KG1 (cell line): ENCODE measurements at places on chromosomes 2 and 18.

- no peak for DNase-seq
Measured at GRCh38 chr2:48180557-48180956, 274.3 kb upstream of the FBXO11 start.

DNA sequence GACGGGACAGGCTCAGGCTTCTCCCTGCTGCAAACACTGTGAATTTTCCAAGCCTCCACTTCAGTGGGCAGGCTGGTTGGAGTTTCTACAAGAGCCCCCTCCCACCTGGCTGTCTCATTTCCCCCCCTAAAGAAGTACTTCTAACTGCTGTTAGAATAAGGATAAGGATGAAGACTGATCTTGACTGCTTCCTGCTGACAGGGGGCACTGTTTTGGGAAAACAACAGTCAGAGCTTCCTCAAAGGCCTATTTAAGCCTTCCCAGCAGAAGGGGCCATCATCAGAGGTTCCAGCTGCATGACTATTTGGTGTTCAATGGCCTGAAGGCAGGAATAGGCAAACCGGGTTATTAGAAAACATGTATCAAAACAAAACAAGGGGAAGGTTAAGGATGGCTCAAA, 1162.8 kb downstream of the DSC3 start:
- no peak for DNase-seq

- no peak for DNase-seq
Measured at GRCh38 chr2:46216213-46216612, 81.0 kb upstream of the EPAS1 start.

GRCh38 chr2:109460553-109461324, 153.0 kb downstream of the SEPTIN10 start:
- DNase-seq: no peak

DNA sequence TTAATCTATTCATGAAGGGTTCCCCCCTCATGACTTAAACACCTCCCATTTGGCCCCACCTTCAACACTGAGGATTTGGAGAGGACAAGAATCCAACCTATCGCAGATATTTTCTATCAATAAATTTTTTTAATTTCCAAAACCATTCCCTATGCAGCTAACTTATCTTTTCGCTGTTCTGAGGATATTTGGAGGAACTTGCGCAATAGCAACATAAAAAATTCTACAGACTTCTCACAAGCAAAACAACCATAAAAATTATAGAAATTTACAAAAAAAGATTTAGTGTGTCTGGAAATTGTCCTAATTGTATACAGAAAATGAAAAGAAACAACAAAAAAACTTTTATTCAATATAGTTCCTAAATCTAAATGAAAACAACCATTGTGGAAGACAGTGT, 1472.7 kb upstream of the ZEB2 start:
- DNase-seq: no peak

DNA sequence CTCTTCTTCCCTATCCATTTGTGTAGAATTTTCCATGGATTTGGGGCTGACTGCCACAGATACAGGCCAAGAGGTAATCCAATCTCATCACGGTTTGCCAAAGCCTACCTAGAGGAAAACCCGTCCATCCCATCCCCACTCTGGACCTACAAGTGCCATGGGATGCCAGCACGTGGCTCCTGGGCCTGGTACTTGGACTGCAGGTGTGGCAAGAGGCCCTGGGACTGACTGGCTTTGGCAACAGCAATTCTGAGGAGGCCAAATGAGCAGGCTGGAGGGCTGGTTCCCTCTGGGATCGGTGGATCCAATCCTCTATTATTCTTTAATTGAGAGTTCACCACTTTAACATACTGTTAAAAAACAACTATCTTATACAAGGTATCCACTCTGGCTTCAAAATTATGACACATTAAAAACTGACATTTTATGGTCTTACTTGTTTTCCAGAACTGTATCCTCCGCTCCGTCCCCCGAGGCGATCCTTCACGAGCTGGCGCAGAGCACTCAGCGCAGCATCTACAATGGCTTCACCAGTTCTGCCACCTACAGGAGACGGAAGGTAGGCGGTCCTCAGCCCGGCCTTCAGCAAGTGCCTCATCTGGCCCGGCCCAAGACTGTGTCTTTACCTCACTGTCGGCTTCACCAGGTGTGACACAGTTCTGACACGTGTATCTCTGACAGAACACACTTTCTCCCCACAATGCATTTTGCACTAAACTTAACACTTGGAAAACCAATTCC, 19.8 kb downstream of the PDIA6 start:
- no peak for DNase-seq

DNA sequence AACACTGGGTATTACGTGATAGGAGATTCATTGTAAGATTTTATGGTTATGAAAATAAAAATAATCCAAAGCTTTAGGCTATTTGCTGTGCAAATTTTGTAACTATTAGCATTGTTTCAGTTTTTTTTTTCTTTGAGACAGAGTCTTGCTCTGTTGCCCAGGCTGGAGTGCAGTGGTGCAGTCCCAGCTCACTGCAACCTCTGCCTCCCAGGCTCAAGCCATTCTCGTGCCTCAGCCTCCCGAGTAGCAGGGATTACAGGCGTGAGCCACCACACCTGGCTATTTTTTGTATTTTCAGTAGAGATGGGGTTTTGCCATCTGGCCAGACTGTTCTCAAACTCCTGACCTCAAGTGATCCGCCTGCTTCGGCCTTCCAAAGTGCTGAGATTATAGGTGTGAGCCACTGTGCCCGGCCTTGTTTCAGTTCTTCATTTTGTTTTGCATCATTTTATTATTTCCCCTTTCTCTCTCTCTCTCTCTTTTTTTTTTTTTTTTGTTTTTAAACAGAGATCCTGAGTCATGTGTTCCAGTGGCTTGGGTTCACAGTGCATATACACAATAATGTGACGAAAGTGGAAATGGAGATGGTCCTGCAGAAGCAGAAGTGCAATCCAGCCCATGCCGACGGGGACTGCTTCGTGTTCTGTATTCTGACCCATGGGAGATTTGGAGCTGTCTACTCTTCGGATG, 25.8 kb downstream of the CASP10 start:
- DNase-seq: no peak

DNA sequence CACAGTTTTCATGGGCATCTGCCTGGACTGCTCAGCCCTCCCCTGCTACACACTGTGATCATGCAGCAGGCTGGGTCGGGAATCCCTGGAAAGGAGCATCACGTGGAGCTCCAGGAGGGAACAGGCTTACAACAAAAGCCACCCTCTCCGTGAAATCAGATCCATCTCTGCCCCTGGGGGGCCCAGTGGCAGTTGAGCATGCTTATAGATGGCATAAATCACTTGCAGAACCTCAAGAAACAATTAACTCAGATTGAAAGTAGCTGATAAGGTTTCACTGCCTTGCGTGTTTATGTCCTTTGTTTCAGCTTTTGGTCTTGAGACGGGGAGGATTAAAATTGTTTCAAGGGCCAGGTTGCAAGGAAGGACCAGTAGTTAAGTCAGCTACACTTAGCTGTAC, 354.8 kb upstream of the MEIS1 start:
- DNase-seq: no peak

DNA sequence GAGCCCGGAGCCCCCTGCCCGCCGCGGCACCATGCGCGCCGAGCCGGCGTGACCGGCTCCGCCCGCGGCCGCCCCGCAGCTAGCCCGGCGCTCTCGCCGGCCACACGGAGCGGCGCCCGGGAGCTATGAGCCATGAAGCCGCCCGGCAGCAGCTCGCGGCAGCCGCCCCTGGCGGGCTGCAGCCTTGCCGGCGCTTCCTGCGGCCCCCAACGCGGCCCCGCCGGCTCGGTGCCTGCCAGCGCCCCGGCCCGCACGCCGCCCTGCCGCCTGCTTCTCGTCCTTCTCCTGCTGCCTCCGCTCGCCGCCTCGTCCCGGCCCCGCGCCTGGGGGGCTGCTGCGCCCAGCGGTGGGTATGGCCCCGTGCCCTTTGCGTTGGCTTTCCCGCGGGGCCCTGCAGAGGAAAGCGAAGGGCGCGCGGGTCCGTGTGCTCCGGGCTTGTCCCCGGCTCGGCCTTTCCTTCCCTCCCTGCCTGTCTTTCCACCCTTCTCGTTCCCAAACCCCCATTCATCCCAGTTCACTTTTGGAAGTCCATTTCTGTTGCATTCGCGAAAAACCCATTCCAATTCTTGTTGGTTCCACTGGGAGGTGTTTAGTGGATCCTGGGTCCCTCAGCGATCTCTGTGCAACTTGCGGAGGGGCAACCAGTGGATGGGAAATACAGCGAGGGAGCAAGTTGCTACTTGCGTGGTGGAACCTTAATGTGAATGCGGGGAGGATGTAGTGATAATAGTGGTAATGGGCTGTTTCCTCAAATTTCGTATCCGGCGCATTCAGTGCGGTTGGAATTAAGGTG, 599 bp downstream of the ADAM23 start:
- DNase-seq: peak; percentile 4

- no peak for DNase-seq
Measured at GRCh38 chr2:23008951-23009350, 376.0 kb upstream of the KLHL29 start.

DNA sequence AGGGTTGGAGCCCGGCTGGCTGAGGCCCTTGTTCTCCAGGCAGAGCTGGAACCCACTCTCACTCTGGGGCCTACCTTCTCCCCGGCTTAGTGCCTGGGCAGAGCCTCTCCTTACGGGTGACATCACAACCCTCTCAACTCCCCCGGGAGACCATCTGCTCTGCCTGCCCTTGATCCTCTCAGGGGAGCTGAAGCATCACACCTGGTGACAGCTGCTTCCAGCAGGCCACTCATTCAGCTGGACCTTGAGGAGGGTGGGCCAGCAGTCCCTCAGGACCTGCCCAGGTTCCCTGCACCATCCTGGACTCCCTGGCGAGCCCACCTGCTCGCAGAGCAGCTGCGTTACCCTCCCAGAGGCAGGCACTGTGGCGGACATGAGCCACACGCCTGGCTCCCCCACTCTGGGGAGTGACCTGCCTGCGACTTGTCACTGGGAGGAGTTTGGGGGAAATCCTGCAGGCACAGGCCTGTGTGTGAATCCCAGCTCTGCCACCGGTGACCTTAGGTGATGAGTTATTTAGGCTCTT, 13.1 kb downstream of the HS6ST1 start:
- DNase-seq: no peak

DNA sequence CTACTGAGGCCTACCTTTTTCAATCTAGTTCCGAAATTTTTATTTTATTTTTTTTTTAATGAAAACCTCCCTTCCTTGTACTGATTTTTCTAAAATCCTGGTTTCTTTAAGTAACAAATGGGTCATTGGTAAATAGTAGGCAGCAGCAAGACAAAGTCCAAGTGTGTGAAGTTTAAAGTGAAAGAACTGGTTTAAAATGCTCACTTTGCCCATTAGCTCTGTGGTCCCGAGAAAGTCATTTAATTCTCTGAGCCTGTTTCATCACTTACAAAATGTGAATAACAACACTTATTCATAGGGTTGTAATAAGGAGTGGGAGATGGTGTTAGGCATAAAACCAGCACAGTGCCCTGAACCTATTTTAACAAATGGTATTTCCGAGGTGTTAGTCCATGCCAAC, 426.2 kb downstream of the ERBB4 start:
- no peak for DNase-seq

DNA sequence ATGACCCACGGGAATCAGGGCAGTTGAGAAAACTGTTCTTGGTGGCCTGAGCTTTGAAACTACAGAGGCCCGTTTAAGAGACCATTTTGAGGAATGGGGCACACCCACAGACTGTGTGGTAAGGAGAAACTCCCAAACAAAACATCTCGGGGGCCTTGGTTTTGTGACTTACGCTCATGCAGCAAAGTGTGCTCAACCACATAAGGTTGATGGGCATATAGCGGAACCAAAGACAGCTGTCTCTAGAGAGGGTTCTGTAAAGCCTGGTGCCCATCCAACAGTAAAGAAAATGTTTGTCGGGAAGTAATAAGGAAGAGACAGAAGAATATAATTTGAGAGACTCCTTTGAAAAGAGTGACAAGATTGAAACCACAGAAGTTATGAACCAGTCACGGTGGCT, 5.4 kb downstream of the MRO start:
- no peak for DNase-seq

GRCh38 chr2:231308631-231309428, 86.7 kb upstream of the B3GNT7 start:
- no peak for DNase-seq

DNA sequence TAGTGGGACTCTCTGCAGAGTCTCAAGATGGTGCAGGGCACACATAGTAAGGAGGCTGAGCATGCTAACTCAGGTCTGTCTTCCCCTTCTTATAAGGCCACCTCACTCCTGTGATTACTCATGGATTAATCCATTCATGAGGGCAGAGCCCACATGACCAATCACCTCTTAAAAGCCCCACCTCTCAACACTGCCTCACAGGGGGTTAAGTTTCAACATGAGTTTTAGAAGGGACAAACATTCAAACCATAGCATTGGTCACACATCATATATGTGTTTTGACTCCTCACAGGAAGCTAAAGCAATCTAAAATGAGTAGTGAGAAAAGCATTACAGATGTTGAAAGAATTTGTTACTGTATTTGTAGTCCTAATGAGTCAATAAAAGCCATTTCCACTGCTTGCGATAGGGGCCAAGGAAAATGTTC, 57.5 kb downstream of the DTNA start:
- DNase-seq: no peak

- no peak for DNase-seq
Measured at GRCh38 chr2:11703700-11704099, 33.7 kb upstream of the NTSR2 start.

- DNase-seq: no peak
Measured at GRCh38 chr2:127697482-127698180, 3.7 kb upstream of the SFT2D3 start.
